ENCODE measurements at places on chromosomes 7 and 10.

DNA sequence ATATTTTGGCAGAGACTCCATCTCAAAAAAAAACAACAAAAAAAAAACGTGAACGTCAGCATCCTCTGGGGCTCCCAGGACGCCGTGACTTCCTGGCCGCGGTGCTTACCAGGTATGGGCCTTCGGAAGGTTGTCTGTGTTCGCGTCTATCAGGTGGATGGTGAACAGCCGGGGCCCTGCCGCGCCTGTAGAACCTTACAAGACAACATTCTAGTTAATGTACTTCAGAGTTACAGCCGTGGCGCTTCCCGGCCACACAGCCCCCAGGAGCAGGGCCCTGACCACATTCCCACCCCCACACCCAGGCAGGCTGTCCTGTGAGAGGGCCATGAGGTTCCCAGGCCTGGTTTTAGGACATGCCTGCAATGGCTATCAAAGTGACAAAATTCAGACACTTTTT lies 111.0 kb downstream of the SMURF1 start:
- H3K27me3 ChIP-seq = no peaks in the 10 kb centered on the region
- H3K4me3 ChIP-seq = no peak overlapping the region
- no peaks in the 10 kb centered on the region for H3K4me1 ChIP-seq
- DNase-seq = no peak
- H3K27ac ChIP-seq = no peak overlapping the region

- H3K4me1 ChIP-seq = peaks cover 17% of the 10 kb centered on the region
- DNase-seq = no peak
- H3K27ac ChIP-seq = no peak overlapping the region
- no peaks in the 10 kb centered on the region for H3K27me3 ChIP-seq
Measured at GRCh38 chr10:67257018-67257417, 331.2 kb downstream of the LRRTM3 start.

DNA sequence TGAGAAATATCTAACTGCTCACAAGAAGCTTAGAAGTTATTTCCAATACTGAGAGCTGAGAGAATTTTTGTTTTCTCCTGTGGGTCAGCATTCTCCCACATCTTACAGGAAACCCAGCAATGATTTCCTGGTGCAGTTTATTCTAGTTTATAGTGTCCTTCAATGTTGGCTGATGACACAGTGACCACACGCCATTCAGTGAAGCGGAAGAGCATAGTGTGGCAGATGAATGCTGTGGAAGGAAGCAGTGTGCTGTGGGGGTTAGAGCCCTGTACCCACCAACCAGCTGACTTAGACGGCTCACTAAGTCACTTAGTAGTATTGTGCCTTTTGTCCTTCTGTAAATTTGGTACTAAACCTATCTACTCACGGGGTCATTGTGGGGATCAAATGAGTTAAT lies 1.4 kb upstream of the TMEM26 start:
- H3K27ac ChIP-seq = no peak overlapping the region
- H3K4me1 ChIP-seq = peaks cover 9% of the 10 kb centered on the region
- no peaks in the 10 kb centered on the region for H3K36me3 ChIP-seq
- peaks cover 69% of the 10 kb centered on the region for H3K27me3 ChIP-seq
- no peak for DNase-seq
- H3K4me3 ChIP-seq = no peak overlapping the region

- H3K36me3 ChIP-seq = no peaks in the 10 kb centered on the region
- H3K27ac ChIP-seq = no peak overlapping the region
- no peak overlapping the region for H3K4me3 ChIP-seq
- no peaks in the 10 kb centered on the region for H3K4me1 ChIP-seq
- DNase-seq = no peak
Measured at GRCh38 chr7:41655426-41655825, 47.5 kb downstream of the INHBA start.

DNA sequence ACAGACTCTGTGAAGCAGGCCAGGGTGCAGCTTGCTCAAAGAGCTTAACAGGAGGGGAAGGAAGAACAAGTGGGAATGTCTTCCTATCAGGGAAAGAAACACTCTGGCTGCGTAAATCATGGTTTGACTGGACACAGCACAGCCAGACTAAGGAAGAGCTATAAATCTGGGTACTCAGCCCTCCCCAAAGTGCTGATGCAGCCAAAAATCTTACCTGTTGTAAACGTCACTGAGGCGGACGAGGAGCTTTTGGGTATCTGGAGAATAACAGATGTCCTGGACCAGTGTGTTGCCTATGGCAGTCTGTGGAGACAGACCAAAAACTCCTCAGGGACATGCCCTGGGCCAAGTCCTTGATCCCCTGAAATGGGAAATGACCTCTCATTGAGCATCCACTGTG lies 43.1 kb upstream of the HNRNPH3 start:
- no peak for DNase-seq
- H3K27ac ChIP-seq = no peak overlapping the region

- no peak overlapping the region for H3K4me3 ChIP-seq
- no peaks in the 10 kb centered on the region for H3K27me3 ChIP-seq
- DNase-seq = no peak
- no peaks in the 10 kb centered on the region for H3K4me1 ChIP-seq
- H3K27ac ChIP-seq = no peak overlapping the region
Measured at GRCh38 chr7:101436857-101437576, 74.3 kb downstream of the COL26A1 start.

DNA sequence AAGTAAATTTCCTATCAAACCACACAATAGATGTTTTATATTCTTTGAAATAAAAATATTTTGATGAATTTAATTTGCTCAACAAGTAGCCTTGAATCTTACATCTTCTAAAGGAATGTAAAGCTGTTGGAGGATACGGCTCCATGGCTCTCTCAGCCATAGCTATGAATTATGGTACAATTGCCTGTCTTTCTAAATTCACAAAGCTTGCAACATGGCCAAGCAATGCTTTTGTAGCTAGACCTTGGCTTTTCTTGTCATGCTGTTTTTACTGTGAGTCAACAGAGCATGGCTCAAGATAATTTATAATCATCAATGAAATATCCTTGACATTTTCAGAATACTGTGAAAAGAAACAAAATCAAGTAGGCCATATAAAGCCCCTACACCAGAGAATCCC lies 286.7 kb downstream of the CACNA2D1 start:
- no peak for DNase-seq
- peaks cover 22% of the 10 kb centered on the region for H3K4me1 ChIP-seq
- H3K27me3 ChIP-seq = no peaks in the 10 kb centered on the region

DNA sequence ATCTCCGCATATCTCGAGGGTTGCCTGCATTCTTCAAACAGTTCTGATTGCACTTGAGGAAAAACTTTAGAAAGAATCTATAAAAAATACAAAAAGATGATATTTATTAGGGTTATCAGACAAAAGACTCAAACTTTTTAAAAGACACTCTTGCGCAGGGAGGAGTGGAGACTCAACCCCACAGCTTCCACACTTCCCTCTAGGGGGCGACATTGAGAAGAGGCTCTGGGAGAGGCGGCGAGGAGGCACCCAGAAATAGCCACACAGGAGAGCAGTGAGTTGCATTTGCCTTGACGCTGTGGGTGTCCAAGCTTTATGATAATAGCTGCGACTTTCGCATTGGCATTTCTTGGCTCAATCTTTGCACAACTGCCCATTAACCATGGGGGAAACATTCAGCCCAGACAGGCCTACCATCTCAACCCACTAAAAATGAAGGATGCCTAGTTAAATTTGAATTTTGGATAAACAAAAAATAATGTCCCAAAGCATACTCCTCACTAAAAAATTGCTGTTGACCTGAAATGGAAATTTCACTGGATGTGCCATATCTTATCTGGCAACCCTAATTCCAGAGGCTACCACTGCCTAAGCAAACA lies 86.2 kb downstream of the EBF3 start:
- H3K36me3 ChIP-seq = no peaks in the 10 kb centered on the region
- DNase-seq = no peak
- peaks cover 4% of the 10 kb centered on the region for H3K4me1 ChIP-seq
- H3K4me3 ChIP-seq = no peak overlapping the region
- H3K27ac ChIP-seq = no peak overlapping the region

Data from progenitor cell of endocrine pancreas (in vitro differentiated cells).